ENCODE measurements at places on chromosomes 16 and 17.

DNA sequence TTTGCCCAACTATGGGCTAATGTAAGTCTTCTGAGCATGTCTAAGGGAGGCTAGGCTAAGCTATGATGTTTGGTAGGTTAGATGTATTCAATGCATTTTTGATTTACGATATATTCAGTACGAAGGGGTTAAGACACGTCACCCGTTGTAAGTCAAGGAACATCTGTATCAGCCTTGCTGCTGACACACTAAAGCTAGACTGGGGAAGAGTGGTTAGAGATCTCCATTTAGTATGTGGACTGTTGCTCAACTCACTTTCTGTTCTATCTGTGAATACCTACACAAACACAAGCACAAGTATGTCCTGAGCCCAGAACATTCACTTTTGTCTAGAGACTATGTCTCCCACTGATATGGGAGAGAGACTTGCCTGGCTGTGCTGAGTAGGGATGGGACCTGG lies 71.5 kb downstream of the VMP1 start:
- DNase-seq: no peak

DNA sequence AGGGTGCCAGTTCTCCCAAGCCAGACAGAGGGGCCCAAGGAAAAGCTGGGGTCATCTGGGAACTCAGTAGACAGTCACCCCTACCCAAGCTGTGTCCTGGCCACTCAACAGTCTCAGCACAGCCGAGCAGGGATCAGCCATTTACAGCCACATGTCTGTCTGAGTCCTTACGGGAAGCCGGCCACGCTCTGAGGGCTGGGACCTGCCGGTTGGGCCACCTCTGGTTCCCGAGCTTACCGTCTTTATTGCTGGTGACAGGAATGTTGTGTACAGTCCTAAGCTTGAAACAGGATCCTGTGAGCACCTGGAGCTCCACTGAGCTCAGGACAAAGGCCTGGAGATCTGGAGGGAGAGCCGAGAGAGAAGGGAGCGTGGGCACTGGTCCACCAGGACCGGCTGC lies 59.8 kb downstream of the TIMM22 start:
- DNase-seq: no peak

GRCh38 chr16:8928467-8928957 lies 35.2 kb downstream of the USP7 start:
- DNase-seq: no peak

DNA sequence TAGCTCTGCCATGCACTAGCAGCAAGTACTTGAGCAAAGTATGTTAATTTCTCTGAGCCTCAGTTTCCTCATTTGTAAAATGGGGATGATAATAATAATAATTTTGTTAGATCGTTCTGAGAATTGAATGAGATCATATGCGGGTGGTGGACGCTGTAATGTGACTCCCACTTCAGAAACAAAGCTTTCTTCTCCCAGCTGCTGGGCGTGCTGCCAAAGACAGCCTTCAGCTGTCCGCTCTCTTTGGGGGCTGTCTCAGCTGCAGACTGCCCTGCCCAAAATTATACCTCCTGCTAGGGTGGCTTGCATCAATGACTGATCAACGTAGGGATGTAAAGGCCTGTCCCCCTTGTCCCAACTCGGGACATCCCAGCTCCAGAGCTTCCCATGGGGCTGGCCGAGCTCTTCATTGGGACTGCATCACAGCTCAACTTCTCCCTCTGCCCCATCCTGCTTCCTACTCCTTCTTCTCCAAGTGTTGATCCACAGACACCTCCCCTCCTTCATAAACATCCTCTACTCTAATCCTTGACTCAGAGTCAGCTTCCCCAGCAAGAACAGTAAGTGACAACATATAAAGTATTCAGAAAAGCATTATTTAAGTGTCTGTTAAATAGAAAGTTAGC lies 30.7 kb upstream of the CDH5 start:
- peak; percentile 59 for DNase-seq

GRCh38 chr17:44557651-44558285 lies 484 bp downstream of the FZD2 start:
- DNase-seq: no peak

DNA sequence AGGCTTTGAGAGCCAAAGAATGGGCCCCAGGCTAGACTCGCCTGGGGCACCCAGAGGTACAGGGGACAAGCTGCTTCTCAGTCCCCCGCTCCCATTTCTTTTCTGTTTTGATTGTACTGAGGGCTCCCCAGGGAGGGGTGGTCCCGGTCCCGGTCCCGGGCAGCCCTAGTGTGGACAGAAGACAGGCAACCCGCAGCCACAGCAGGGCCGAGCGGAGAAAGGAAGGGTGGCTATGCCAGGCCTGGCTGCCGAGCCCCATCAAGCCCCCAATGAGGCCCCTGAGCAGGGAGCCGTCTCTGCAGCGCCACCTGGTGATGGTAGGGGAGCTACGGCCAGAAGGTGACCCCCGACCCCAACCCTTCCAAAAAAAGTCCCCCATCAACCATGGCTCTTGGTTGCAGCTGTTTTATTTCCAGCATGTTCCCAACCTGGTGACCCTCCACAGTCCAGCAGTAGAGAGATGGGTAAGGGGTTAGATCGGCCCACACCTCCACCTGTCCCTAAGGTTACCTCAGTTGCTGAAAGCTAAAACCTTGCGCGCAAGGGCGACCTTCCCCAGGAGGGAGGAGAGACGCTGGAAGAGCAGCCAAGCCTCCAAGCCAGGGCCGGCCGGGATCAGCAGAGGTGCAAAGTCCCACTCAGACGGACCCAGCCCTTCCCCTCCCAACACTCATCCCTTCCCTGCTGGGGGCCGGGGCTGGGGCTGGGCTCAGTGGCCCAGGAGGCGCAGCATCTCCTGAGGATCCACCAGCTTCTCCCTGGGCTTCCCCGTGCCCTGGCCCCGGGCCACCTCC lies 2.6 kb upstream of the GRIN2C start:
- peak; percentile 53 for DNase-seq
